ENCODE measurements at places on chromosomes 5 and 9.
A peak's percentile ranks its signal among the peaks of the same experiment; 100 is the strongest.

GRCh38 chr5:150604010-150604409 lies 36.5 kb upstream of the SYNPO start:
- DNase-seq: no peak

GRCh38 chr5:1883925-1884677 lies 1.4 kb upstream of the IRX4 start:
- no peak for DNase-seq

GRCh38 chr5:39115644-39116343 lies 41.6 kb upstream of the RICTOR start:
- DNase-seq: no peak

DNA sequence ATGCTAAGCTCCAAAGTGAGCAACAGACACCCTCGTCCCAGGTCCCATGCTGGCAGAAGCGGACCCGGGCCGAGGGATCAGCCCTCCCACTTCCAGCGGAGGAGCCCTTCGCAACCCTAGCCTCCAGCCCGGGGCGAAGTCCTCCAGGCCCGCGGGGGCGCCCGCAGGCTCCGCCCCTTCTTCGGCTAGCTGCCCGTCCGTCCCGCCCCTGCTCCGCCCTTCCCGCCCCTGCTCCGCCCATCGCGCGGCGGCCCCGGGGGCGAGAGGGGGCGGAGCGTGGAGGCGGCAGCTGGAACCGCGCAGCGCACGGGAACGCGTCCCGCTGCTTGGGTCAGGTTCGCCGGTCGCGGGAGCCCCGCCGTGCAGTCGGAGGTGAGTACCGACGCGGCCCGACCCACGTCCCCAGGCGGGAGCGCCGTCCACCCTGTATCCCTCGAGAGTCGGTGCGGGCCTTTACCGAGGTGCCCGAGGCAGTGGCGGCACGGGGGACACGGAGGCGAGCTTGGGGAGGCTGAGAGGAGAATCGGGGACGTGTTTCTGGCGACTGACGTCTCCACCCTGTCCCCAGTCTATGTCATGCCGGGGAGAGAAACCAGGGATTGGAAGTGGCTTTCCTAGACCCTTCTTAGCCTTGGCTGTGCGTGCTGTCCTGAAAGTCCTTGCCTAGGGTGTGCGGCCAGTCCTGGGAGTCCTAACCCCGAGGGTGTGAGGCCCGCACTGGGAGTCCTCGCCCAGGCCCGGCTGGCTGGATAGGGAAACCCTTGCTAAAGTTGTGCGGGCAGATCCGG lies at the start of gene ACO1:
Gene ACO1, plus strand, starts transcription at position 280 of the 788 bp plus-strand sequence. CDS start 20,864 bp downstream, outside the sequence.
- DNase-seq: peak; percentile 93

- DNase-seq: no peak
Observed at GRCh38 chr5:173045474-173045873, 10.7 kb upstream of the CREBRF start.

- DNase-seq: no peak
Observed at GRCh38 chr5:173789031-173789920, 98.9 kb upstream of the CPEB4 start.

GRCh38 chr5:150399524-150400211 lies 13.0 kb downstream of the CD74 start:
- DNase-seq: no peak

- DNase-seq: no peak
Observed at GRCh38 chr9:12874395-12874794, 99.6 kb downstream of the LURAP1L start.

DNA sequence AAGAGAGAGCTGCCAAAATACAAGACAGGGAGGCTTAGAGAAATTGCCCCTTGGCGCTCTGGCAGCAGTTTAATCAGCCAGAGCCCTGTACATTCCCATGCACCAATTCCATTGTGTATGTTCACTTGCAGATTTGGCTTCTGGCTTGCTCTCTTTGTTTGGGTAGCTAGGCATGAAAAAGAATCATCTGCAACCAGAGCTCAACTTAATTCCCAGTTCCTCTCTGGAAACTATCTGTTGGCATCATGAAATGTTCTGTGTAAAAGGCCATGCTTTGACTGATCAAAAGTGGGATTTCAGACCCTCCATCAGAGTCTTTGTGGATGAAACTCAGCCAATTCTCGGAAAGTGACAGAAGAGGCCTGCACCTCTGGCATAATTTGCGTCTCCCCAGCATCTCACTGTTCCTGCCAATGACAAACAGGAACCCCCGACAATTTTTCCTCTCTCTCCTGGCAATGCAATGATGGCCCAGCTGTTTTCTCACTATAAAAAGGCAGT lies 53.8 kb upstream of the RAD23B start:
- no peak for DNase-seq

GRCh38 chr5:112822456-112822855 lies 38.6 kb upstream of the SRP19 start:
- DNase-seq: no peak

- no peak for DNase-seq
Observed at GRCh38 chr5:9059920-9060691, 485.8 kb downstream of the SEMA5A start.

DNA sequence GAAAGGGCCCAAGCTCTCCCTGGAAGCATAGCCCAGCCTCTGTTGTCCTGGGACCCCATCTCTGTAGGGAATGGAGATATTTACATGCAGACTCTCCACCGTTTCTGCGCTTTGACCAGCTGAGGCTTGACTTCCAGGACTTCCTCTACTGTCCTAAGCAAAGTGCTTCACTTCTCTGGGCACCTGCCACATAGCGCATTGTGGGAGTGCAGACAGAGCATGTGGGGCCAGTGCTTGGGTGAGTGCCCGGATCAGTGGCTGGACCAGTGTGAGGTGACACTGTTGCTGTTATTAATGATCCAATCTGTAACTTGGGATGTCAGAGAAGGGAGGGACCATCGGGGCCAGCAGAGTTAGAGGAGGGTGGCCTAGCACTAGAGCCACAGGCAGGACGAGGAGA lies 10.5 kb downstream of the CXCL14 start:
- DNase-seq: no peak

DNA sequence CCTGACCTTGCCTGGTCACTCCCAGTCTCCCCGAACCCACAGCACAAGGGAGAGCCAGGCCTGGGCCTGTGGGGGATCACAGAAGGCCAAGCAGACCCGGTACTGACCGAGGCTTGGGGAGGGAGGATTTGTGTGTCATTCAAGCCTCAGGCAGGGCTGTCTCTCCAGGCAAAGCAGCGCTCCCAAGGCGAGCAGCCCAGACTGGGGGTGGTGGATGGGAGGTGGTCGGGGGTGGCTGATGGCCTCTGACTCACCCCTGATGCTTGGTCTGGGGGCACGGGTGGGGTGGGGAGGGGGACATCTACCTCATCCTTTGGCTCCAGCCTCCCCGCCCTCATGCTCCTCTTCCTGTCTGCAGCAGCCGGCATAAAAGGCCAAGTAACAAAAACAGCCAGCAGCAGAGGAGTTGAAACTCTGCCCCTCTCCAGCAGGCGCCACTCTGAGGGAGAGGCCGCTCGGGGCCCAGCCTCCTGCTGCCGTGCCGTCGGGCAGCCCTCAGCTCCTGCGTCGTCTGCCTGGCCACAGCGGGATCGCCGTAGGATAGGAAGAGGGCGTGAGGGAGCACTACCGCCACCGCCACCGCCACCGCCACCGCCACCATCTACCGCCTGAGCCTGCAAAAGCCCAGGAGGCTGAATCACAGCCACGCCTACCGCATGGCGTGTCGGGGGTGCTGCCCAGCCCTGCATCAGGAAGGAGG lies 166.0 kb downstream of the OLFM1 start:
- DNase-seq: no peak

DNA sequence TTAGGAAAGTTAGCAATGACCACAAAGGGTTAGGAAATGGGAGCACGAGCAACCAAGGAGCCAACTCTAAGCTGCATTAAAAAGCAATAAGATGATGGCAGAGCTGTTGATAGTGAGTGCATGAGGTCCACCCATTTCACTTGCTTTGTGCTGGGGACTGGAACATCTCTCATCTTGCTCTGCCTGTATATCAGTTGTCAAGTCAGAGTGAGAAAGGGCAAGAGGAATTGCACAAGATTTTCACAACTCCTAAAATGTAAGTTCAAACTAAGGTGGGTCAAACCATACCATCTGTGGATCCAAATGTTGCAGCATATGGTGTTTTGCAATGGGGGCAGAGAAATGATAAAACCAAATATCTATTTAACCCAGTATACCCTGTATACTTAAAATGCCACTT lies 2.8 kb upstream of the ESM1 start:
- DNase-seq: no peak

- DNase-seq: no peak
Observed at GRCh38 chr5:109830955-109831502, 141.3 kb downstream of the MAN2A1 start.

GRCh38 chr9:107067739-107068416 lies 204.9 kb downstream of the ZNF462 start:
- no peak for DNase-seq

DNA sequence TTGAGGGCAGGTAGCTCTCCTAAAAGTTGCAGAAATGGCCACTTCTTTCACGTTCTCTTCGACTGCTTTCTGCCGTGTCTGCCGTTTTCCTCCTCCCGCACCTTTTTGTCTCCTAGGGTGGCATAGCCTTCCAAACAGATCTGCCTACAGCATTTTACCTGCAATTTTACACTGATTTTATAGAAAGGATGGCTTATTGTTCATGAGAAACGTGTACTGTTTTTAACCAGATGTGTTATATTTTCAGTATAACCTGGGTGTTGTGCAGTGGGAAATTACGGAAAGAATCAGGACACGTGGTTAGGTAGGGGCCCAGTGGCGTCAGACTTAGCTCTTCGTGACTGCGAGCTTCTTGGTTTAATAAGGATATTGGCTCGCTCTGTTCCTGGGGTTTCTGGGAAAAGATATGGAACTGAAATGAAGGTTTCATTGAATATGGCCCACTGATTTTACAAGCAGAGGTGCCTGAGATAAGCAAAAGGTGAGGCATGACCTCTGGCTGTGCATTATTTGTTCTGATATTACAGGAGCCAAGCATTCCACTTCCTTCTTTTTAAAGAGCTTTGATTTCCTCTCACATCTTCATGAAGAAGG lies 43.7 kb upstream of the PRSS3 start:
- DNase-seq: no peak

- DNase-seq: no peak
Observed at GRCh38 chr5:15261269-15261995, 238.5 kb upstream of the FBXL7 start.

GRCh38 chr5:2178071-2178477 lies 295.3 kb upstream of the IRX4 start:
- no peak for DNase-seq

- no peak for DNase-seq
Observed at GRCh38 chr9:118652912-118653311, 716.3 kb downstream of the BRINP1 start.

DNA sequence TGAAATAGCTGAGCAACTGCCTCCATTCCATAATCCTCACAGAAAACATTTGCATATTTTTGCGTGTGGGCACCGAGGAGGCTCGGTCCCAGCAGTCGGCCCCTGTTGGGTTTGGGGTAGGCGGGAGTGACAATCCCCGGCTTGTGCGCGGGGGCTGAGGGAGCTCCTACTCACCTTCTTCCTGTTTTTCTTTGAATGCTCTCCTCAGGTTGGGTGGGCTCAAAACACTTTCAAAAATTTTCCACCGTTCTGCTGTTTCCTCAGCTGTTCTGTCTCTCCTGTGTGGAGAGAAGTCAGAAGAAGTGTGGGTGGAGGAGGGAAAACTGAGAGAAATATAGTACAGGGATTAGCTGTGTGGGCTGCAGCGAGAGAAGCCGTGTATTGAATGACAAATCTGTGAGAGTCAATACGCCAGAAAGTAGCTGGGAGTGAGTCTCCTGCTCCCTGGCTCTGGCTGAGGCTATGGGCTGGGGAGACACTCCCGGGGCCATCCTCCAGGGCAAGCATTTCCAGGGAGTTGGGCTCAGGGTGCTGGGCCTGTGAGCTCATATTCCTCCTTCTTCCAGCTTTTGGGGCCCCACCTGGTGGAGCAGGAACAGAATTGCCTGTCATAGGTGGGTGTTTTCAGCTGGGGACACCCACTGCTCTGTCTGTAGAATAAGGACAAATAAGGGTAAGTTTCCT lies 84.7 kb downstream of the CMYA5 start:
- no peak for DNase-seq

DNA sequence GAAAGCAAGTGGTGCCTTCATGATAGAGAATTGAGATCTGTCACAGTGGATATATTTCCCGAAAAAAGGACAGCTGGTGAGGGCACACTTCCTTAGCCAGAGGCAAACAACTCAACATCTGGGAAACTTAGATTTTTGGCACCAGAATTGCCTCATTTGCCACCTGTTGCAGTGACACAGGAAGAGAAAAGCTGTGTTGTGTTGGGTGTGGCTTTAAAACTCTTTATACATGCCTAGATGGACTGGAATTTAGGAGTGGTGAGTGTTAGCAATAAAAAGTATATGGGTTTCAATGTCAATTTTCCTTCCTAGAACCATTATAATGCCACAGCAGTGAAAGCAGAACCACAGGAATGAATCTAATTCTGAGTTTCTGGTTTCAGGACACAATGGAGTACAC lies 62.6 kb upstream of the CEMIP2 start:
- DNase-seq: no peak

DNA sequence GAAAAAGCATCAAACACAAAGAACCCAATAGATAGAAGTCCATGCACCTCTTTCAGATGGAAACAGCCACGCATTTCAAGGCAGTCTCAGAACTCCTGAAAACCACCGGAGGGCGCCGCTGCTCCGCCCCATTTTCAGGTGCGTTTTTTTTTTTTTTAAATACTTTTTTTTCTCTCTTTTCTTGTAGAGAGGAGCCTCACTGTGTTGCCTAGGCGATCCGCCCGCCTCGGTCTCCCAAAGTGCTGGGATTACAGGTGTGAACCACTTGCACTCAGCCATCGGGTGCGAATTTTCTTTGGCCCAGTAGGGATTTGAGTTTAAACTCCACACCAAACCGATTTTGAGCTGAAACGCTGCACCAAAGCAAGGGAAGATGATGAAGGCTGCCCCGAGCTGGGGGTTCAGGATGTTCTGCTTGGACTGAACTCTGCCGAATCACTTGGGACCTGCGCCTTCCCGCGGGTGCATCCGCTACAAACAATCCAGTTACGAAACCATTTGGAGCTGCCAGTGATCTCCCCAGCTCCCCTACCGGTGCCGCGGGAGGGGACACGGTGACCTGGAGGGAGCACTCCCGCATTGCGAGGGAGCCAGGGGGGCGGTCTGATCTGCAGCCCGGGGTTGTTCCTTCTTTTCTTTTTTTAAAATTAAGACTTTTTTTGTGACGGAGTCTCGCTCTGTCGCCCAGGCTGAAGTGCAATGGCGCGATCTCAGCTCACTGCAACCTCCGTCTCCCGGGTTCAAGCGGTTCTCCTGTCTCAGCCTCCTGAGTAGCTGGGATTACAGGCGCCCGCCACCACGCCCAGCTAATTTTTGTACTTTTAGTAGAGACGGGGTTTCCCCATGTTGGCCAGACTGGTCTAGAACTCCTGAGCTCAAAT lies 1.4 kb downstream of the PTGR1 start:
- peak; percentile 20 for DNase-seq

DNA sequence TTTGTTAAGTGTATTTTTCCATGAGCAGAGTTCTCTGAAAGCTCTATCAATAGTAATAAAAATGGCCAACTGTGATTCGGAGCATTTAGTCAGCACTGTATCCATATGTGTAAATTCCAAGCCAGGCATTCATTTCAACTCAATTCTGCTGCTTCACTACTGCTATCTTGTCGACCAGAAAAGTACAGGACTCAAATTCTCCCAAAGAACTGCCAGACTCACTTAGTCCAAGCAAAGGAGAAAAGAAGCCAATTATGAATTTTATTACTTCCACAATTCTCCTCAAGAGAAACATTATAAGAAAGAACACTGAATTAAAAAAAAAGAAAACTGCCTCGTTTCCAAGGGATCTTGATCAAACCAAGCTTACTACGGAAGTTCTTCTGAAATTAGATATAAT lies 906.3 kb upstream of the DMAC1 start:
- no peak for DNase-seq

GRCh38 chr5:19098434-19098833 lies 889.6 kb downstream of the CDH18 start:
- no peak for DNase-seq

GRCh38 chr5:148719605-148720004 lies 65.3 kb upstream of the HTR4 start:
- no peak for DNase-seq
